ENCODE measurements at places on chromosomes 7 and 10.

GRCh38 chr7:134813663-134814396 is 34.4 kb downstream of the CALD1 start:
- DNase-seq: no peak

DNA sequence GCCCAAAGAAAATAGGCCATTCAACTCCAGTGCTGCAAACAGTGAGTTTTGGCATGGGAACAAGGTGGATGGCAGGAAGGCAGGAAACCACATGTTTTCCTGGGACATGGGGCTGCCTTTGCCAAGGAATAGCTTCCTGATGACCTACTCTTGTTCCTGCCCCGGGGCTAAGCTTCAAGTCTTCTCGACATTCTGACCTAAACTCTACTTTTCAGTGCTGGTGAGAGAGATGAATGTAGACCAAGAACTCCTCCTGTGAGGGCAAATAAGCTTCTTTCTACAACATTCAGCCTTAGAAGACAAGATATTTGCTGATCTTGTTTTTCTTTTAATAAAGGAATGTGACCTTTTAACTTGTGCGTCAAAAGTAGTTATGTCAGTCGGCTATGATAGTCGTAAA is 199.0 kb downstream of the GPR37 start:
- no peak for DNase-seq

- peak; percentile 32 for DNase-seq
Measured at GRCh38 chr7:51031791-51032515, 249.3 kb upstream of the GRB10 start.

- DNase-seq: no peak
Measured at GRCh38 chr10:28906011-28906411, 228.7 kb downstream of the BAMBI start.

DNA sequence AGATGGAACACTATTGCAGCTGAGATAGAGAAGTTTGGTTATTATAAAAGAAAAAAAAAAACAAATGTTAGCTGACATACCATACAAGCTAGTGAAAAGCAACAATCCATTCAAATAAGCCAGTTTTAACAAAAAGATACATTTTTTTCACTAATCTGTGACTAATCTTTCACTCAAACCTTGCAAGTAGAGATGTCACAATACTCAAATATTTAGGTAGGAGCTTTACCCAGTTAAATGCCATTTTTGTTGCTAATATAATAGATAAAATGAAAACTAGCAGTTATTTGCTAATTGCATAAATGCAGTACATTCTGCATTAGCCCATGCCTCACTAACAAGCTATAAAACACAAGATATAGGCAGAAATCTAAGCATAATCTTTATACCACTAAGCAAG is 123.6 kb downstream of the BTAF1 start:
- no peak for DNase-seq

GRCh38 chr10:31101123-31101522 is 69.5 kb upstream of the ZNF438 start:
- DNase-seq: no peak

GRCh38 chr7:141119187-141119586 is 45.3 kb downstream of the TMEM178B start:
- no peak for DNase-seq

- DNase-seq: no peak
Measured at GRCh38 chr10:75546004-75546403, 114.6 kb downstream of the LRMDA start.

DNA sequence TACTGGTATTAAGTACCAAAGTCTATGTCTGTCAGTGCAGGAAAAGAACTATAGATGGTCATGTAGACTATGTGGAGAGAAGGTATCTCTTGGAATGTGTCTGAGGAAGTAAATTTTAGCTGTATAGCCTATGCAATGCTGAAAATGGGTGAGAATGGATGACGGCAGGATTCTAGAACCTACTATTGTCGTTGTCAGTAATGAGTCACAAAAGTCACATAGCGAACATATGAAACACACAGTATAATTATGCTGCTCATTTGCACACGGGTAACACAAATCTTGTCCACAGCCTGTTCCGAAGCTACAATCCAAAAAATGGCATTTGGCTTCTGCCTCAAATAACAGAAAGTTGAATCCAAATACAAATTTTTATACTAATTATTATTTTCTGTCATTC is 33.6 kb upstream of the KMT2E start:
- no peak for DNase-seq

GRCh38 chr10:61760943-61761824 is 98.5 kb downstream of the CABCOCO1 start:
- no peak for DNase-seq

DNA sequence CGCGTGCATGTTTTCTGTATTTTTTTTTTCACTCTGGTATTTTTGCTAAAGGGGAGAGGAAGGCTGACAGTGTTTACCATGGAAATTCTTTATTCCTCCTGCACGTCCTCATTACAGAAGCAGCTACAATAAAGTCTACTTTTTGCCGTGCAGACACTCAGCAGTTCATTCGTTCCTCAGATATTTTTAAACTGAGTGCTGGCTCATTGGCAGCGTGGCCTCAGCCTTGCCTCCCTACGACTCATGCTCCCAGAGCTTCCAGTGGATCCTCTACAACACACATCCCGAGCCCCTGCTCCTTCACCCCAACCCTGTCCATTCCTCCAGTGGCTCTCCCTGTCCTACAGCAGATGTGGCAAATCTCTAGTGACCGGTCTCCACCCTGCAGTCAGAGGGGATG is 239.2 kb upstream of the ZMIZ1 start:
- DNase-seq: no peak

DNA sequence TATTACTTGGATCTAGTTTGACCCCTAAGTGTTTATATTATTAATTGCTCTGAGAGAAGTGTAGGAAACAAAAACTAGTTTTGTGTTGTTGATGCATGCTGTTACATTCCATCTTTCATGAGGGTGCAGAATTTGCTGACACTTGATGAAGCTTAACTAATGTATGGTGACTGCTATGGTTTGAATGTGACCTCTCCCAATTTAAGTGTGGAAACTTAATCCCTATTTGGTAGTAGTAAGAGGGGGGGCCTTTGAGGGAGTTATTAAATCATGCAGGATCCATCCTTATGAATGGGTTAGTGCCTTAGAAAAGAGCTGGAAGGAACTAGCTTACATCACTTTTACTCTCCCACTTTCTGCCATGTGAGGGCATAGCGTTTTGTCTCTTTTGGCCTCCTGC is 142.5 kb downstream of the PCLO start:
- DNase-seq: no peak

DNA sequence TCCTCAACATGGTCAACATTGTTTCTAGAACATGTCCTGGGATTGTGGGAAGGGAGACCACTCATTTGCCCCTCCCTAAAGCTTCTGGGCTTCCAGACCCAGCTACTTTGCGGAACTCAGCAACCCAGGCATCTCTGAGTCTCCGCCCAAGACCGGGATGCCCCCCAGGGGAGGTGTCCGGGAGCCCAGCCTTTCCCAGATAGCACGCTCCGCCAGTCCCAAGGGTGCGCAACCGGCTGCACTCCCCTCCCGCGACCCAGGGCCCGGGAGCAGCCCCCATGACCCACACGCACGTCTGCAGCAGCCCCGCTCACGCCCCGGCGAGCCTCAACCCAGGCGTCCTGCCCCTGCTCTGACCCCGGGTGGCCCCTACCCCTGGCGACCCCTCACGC is at the start of gene EPO:
EPO (plus strand) TSS at position 190 of the 392 bp plus-strand sequence. CDS start 513 bp downstream, outside the sequence.
- no peak for DNase-seq

GRCh38 chr10:51711519-51711891 is 12.1 kb upstream of the CSTF2T start:
- no peak for DNase-seq

GRCh38 chr7:7971308-7972040 is 2.9 kb downstream of the GLCCI1 start:
- no peak for DNase-seq

DNA sequence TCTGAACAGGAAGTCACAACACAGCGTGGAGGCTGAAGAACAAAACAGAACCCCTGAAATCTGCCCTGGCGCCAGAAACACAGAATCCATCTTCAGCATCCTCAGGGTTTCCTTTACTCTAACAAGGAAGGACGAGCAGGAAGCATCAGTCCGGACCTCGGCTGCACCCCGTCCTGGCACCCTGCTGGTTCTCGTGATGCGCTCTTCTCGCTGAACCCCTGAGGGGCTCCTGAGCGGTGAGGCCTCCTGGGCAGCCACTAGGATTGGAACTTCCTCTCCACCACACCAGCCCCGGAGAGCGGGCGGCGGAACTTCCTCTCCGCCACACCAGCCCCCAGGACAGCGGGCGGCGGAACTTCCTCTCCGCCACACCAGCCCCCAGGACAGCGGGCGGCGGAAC is 461.9 kb downstream of the PTPRN2 start:
- DNase-seq: no peak

DNA sequence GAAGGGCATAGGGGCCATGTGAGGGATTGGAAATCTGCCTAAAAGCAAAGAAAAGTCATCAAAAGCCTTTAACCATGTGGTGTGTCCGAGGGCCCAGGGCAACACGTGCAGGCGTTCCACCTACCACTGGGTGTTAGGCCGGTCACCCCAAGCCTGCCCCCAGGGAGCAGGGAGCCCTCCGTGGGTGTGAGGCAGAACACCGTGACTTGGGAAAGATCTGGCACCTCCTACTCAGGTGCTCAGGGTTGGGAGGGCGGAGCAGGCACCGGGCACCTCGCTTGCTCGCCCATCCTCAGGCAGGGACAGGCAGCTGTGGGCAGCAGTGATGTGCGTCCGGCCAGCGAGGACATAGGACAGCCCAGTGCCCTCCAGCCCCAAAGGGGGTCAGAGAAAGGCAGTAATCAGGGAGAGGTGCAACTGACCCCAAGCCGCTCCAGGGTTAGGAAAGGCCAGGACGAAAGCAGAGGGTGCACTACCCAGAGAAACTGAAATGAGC is 80.7 kb upstream of the CHST15 start:
- DNase-seq: no peak

- DNase-seq: no peak
Measured at GRCh38 chr7:26500749-26501352, 209.2 kb downstream of the SNX10 start.

DNA sequence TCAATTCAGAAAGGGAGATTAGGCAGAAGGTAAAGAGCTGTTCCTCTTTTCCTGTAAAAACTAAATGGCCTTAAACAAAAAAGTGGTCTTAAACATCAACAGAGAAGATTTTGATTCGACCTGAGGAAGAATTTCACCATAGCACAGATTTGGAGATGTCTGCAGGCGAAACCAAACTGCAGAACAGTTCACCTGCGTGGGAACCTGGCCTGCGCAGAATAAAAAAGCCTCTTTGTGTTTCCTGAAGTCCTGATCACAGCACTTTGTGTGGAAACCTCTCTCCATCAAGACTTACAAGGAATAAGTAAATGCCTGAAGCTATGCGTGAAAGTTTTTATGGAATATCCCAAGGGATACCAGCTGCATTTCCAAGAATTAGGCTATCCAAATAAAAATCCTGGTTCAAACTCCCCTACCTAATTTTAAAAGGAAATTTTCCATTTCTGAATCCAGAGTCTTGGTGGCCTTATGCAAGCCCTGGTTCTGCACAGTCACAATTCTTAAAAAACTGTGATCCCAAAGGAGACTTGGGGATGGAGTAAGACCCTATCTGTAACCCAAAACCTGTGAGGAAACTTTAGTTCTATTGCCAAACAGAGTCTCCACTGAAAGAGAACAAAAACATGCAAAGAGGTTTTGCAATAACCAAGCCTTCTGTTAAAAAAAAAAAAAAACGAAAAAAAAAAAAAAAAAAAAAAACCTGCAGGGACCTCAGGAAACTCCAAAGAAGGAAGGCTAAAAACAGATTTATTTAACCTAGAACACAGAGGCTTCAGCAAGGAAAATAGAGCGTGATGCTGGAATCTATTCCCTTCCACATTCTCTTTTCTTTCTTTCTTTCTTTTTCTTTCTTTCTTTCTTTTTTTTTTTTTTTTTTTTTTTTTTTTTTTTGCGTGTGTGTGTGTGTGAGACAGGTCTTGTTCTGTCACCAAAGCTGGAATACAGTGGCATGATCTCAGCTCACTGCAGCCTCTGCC is 10.4 kb downstream of the CALML3 start:
- no peak for DNase-seq

- DNase-seq: no peak
Measured at GRCh38 chr10:32982293-32982709, 24.3 kb upstream of the ITGB1 start.

GRCh38 chr10:101217450-101218281 is 11.6 kb downstream of the LBX1 start:
- no peak for DNase-seq

- DNase-seq: peak; percentile 21
Measured at GRCh38 chr7:26930201-26930600, 65.8 kb upstream of the SKAP2 start.

GRCh38 chr7:134703782-134704181 is 57.1 kb downstream of the BPGM start:
- no peak for DNase-seq

GRCh38 chr10:69726850-69727249 is 74.9 kb upstream of the COL13A1 start:
- no peak for DNase-seq

- no peak for DNase-seq
Measured at GRCh38 chr7:50793120-50793946, 10.6 kb upstream of the GRB10 start.

DNA sequence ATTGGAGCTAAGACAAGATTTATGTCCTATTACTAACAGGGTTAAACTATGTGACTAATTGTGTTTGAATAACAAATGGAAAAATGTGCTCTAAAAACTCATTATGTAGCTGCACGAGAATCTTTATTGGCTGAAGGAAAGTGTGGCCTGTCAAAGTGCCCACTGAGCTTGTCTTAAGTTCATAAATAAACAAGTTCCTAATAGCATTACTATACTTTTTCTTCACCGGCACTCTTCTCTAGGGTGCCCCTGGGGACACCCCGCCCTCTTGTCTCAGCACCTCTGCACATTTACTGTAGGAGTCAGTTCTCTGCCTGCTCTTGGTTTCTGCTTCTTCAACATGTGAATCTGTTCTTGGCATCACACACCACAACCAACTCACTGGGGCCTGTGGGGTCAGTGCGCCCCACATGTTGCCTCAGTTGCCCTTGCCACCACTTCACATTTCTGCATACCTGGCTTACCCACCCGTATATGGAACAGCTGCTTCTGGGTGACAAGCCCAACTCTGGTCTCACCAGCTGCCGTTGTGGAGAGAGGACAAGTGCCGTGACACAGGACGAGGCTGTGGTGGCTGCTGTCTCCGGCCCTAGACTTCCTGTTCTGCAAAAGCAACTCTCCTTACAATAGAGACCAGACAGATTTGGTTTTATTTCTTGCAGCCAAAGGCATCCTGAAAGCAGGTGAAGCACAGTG is 96.3 kb upstream of the DDC start:
- no peak for DNase-seq

DNA sequence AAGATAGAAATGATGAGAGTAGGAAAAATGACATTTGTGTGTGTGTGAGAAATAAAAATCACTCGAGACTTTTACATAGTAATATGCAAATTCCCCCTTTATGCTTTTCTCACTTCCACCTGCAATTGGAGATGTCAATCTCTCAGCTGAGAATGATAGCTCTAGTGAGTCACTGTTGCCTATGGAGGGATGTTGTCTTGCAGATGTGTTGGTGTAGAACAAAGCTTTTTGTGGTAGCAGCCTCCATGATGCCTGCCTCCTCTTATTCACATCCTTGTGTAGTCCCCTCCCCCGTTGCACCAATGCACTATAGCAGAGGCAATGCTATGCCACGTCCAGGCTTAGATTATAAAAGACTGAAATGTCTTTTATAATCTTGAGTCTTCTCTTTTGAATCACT is 33.8 kb downstream of the SPAG6 start:
- no peak for DNase-seq
